Activated gamma-delta T cell treated with anti-CD3 and anti-CD28 coated beads, Interleukin-2, amount 50 U/mL, for 16 hours (primary cell): ENCODE measurements at places on chromosomes 11 and 22.

DNA sequence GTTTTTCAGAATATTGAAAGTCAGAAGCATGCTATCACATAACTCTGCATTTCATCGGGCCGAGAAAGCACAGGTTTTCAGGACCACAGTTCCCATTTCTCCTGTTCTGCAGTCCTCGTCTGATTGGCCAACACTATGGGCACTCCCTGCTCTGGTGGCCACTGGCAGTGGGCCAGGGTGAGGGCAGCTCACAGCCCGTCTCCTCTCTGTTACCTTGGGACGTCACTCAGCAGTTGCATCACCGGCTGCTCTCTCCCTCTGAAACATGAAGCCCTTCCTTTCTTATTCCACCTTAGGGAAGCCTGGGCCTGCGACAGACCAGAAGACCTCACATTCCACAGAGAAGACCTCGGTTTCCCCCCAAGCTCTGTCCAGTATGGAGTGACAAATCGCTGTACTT is 11.4 kb upstream of the MICAL3 start:
- DNase-seq, result no peak

GRCh38 chr11:96817482-96818399 is 427.9 kb downstream of the JRKL start:
- no peak for DNase-seq

DNA sequence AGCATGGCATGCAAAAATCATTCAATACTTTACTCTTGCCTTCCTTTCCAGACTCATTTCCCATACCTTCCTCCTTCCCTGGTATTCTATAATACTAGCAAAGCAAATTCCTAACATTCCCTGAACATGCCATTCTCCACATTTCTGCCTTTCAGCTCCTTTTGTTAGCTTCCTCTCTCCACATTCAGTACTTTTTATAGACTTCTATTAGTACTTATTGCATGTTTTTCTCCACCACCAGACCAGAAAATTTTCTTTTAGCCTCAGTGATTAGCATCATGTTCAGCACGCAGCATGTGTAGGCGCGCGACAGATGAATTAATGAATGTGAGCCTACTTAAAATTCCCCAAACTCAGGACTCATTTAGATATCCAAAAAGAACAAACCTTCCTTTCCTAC is 935.3 kb downstream of the DLG2 start:
- DNase-seq, result no peak

GRCh38 chr11:114295676-114296604 is at the start of gene NNMT:
Gene NNMT (plus strand): TSS chr11:114296399. CDS start chr11:114296557, 158 bp downstream.
- no peak for DNase-seq

DNA sequence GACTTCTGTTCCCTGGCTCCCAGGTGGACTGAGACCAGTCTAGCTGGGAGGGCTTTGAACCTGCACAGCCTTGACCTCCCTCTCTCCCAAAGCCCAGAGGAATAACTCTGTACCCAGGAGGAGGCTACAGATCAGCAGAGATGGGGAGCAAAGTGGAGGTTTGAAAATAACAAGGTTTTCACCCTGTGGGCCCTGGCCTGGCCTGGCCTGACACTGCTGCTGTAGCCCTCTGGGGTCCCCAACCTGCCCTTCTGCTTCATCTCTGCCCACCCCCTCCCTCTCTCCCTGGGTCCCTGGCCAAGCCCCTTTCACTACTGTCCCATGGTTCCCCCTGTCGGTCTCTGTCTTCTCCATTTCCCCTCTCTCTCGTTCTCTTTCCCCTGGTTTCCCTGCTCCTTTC is 225.2 kb downstream of the BUD13 start:
- DNase-seq, result no peak

DNA sequence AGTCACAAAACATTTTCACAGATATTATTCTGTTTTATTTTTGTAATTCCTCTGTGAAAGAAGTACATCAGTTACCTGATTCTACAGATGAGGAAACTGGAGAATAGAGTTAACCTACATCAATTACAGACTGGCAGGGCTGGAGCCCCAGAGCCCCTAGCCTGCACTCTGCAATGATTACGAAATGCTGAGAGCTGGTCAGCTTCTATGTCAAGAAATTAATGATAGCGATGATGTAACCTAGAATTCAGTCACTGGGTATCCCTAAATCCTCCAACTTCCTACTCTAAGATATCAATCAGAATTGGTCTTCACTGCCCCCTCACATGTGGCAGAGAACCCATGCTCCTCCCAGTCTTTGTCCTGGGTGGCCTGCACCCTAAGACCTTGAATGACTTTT is 273.5 kb upstream of the PLET1 start:
- DNase-seq, result no peak

GRCh38 chr11:12785901-12786300 is 111.7 kb downstream of the TEAD1 start:
- DNase-seq, result no peak

DNA sequence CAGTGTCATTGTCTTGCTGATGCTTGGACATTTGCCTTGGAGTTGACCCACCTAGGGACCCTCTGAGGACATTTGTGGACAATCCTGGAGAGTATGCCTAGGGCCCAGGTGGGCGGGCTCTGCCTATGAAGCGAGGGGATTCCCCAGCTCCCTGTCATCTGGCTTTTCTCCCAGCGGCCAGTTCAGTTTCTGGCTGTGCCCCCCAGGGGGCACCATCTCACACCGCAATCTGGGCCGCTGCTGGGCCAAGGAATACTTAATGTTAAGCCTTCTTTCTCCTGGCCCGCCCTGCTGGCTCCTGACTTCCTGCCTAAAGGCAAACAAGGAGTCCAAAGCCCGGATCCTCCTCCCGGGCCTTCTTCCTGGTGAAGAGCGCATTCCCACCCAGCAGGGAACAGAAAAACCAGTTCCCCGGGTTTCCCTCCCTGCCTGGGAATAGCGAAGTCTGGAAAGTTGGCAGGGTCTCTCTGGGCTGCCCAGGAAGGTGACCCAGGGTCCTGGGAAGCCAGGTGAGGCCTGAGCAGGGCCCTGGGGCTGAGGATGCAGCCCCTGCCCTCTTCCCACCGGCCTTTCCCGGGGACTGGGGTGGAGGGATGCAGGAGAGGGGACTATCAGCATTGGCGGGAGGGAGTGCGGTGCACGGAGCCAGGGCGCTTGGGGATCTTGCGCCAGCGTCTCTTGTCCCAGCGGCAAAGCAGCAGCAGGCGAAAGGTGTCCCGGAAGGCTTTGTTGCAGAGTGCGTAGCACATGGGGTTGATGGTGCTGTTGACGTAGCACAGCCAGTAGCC is 11.9 kb downstream of the CHRM1 start:
- DNase-seq, result no peak
